CD8-positive, alpha-beta memory T cell (primary cell): ENCODE measurements at places on chromosomes 1 and 21.

DNA sequence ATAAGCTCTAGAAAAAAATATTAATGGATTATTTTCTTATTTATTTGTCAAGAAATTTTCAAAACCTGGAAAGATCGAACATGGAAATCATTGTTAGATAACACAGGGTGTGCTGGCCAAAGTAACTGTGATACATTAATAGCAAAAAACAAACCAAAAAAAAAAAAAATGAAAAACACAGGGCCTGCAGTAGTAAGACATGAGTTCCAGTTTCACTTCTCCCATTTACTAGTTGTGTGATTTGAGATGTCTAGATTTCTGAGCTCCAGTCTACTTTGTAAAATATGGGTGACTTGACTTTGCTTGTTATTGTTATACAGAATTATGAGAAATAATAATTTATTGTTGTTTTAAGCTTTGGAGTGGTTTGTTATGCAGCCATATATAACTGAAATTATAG lies 13.6 kb downstream of the FAM177B start:
- no peaks in the 10 kb centered on the region for H3K36me3 ChIP-seq
- H3K4me1 ChIP-seq: no peaks in the 10 kb centered on the region
- H3K27ac ChIP-seq: no peak overlapping the region

- H3K27ac ChIP-seq: no peak overlapping the region
- no peak for DNase-seq
- H3K4me3 ChIP-seq: no peak overlapping the region
- H3K27me3 ChIP-seq: no peaks in the 10 kb centered on the region
- no peaks in the 10 kb centered on the region for H3K4me1 ChIP-seq
- no peaks in the 10 kb centered on the region for H3K36me3 ChIP-seq
These were observed 109.8 kb upstream of the IVNS1ABP start for GRCh38 chr1:185426848-185427247.

GRCh38 chr1:53835491-53835890 lies 2.6 kb downstream of the NDC1 start:
- DNase-seq: no peak
- H3K27ac ChIP-seq: no peak overlapping the region
- peaks cover 4% of the 10 kb centered on the region for H3K4me1 ChIP-seq
- H3K27me3 ChIP-seq: no peaks in the 10 kb centered on the region
- H3K36me3 ChIP-seq: no peaks in the 10 kb centered on the region

DNA sequence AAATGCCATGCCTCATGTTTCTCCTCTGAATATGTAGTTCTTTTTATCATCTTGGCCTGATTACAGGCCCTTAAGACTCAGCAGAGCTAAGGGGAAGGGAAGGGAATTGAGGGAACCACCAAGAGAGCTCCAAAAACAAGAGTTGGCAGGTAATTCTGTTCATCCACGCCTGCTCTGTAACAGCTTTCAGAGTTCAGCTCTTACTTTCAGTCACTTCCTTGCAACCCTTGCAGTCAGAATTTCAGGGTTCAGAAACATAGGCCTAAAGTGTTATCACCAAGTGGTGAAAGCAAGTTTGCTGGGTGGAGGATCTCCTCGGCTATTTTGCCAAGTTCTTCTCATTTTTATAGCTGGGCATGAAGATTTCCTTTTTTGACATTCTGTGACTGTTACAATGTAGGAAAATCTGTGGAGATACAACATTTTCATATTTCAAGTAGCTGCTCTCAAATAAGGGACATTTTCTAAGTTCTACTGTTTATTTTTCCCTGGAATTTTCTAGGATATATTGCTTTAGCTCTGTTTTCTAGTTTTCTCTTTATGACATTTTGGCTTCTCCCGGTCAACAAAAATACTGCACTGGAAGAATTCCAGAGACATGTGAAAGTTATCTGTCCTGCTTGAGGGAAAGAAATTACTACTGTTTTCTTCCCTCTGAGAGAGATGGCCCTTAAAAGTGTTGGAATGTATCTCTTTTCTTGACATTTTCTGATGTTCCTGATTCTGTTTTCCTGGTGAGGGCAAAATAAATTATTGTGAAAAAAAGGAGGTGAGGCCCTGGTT lies 251.8 kb upstream of the ST6GALNAC5 start:
- no peak overlapping the region for H3K4me3 ChIP-seq
- no peaks in the 10 kb centered on the region for H3K36me3 ChIP-seq
- no peaks in the 10 kb centered on the region for H3K4me1 ChIP-seq
- H3K27ac ChIP-seq: no peak overlapping the region
- no peaks in the 10 kb centered on the region for H3K27me3 ChIP-seq
- no peak for DNase-seq

- no peak overlapping the region for H3K4me3 ChIP-seq
- H3K27ac ChIP-seq: no peak overlapping the region
- no peaks in the 10 kb centered on the region for H3K36me3 ChIP-seq
These were observed 203.0 kb downstream of the TOMM20 start for GRCh38 chr1:234925440-234926263.

DNA sequence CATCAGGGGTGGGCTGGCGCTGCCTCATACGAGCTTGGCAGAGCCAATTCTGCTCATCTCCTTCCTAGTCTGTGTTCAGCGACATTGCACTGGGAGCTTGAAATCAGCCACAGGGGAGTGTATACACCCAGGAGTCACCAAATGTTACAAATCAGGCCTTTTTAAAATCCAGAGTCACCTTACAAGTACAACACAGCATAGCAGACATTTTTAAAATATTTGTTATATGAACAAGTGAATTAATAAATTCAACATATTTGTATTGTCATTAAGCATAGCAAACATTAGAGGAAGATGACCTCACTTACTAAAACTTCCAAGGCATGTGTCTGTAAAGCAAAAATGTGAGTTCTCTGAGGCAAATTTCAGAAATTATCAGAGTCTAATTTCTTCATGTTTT lies 210.0 kb downstream of the HLX start:
- no peak overlapping the region for H3K27ac ChIP-seq
- H3K36me3 ChIP-seq: no peaks in the 10 kb centered on the region
- H3K27me3 ChIP-seq: no peaks in the 10 kb centered on the region

DNA sequence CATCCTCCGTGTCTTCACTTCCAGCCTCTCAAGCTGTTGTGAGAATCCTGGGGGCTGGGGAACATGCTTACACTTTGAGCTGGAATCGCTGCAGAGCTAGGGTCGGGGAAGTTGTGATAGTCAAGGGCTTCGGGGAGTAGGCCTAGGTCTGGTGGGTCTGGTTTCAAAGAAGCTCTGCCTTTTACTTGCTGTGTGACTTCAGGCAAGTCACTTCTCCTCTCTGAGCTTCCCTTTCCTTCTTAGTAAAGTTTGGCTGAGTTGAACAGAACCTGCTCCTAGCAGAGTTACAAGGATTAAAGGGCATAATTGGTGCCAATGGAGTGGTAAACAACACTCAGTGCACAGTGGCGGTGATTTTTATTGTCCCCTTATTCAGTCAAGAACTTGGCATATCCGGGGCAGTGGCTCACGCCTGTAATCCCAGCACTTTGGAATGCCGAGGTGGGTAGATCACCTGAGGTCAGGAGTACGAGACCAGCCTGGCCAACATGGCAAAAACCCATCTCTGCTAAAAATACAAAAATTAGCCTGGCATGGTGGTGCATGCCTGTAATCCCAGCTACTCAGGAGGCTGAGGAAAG lies 25.7 kb downstream of the ARHGEF19 start:
- H3K4me3 ChIP-seq: no peak overlapping the region
- no peak overlapping the region for H3K27ac ChIP-seq
- no peaks in the 10 kb centered on the region for H3K36me3 ChIP-seq
- no peaks in the 10 kb centered on the region for H3K4me1 ChIP-seq

- no peak overlapping the region for H3K4me3 ChIP-seq
- peak; percentile 69 for DNase-seq
These were observed 2.0 kb upstream of the LIN28A start for GRCh38 chr1:26408604-26409003.

GRCh38 chr1:3471356-3472087 lies 17.1 kb downstream of the ARHGEF16 start:
- H3K27me3 ChIP-seq: no peaks in the 10 kb centered on the region
- DNase-seq: no peak
- no peaks in the 10 kb centered on the region for H3K4me1 ChIP-seq
- no peak overlapping the region for H3K4me3 ChIP-seq
- H3K36me3 ChIP-seq: no peaks in the 10 kb centered on the region
